Stimulated activated CD8-positive, alpha-beta memory T cell treated with anti-CD3 and anti-CD28 coated beads, Interleukin-2, amount 100 ng/mL, for 1 hour (primary cell): ENCODE measurements at places on chromosomes 2 and 18.

- no peak for DNase-seq
Measured at GRCh38 chr2:18930971-18931370, 341.6 kb upstream of the NT5C1B start.

DNA sequence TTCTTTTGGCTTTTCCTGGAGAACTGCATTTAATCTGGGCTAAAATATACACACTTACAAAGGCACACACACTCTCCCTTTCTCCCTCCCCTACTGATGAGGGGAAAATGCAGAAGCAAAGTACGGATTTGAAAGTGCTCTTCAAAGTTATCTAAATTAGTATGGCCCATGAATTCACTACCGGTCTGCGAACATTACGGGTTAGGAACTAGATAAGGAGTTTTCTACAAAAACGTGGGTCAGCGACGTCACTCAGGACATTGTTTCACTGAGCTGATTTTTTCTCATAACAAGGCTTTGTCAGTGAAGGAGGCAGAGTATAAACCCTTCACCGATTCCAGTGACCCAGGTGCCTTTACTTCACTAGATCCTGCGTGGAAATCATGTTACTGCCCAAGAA lies 47.3 kb downstream of the COA5 start:
- DNase-seq: no peak

- DNase-seq: no peak
Measured at GRCh38 chr2:128750328-128751165, 431.9 kb upstream of the HS6ST1 start.

GRCh38 chr18:54750350-54750749 lies 77.9 kb upstream of the RAB27B start:
- no peak for DNase-seq

- DNase-seq: no peak
Measured at GRCh38 chr18:74334242-74334893, 18.7 kb downstream of the C18orf63 start.

GRCh38 chr2:37629529-37629928 lies 41.9 kb downstream of the CDC42EP3 start:
- DNase-seq: no peak

GRCh38 chr2:184971546-184972068 lies 373.3 kb downstream of the ZNF804A start:
- DNase-seq: no peak

DNA sequence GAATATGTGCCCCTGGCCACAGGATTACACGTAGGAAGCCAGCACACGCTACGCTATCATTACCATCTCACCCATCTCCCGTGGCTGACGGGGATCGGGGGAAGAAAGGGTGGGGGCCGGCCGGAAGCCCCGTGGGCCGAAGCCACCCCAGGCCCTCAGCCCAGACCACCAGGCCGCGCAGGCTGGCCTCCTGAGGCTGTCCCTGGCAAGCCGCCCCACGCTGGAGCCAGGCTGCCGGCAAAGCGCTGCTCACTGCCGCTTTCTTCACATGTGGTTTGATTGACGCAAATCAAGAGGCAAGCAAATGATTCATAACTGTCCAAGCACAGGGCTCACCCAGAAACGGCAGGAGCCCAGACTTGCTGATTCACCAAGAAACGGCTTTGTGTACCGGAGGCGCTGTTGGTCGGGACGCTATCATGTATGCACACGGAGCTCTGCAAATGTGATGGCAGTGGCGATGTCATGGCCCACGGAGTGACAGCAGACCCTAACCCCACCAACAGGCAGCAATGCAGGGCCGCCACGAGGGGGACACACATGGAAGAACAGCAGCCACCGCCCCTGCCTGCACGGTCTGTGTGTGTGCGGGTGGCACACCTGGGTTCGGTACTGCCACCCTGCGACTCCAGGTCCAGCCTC lies 125.7 kb downstream of the HDAC4 start:
- DNase-seq: peak; percentile 50

GRCh38 chr18:80243204-80243603 lies 4.1 kb downstream of the PARD6G start:
- no peak for DNase-seq
